ENCODE measurements at places on chromosomes 2 and 18.

- peak; percentile 50 for DNase-seq
Measured at GRCh38 chr2:171523088-171524017, 1.1 kb downstream of the CYBRD1 start.

- no peak for DNase-seq
Measured at GRCh38 chr2:14902953-14903352, 270.4 kb downstream of the LRATD1 start.

GRCh38 chr2:28431741-28432140, 39.1 kb downstream of the FOSL2 start:
- DNase-seq, result no peak

DNA sequence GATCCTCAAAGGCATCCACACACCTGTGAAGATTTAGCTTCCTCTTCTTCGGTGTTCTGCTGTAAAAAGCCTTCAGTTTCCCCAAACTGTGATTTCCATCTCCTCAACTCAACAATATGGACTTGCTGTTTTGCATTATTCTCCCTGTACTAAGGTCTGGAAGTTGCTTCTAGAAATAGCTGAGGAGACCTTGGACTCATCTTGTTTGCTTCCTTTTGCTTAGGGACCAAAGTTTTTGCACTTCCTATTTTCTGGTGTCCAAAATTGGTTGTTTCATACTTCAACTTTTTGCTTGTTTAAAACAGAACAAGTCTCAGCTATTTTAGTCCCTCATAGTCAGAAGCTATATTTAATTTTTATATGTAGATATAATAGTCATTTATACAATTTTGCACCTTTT, 201.9 kb upstream of the COPS8 start:
- no peak for DNase-seq

- peak; percentile 72 for DNase-seq
Measured at GRCh38 chr2:73931531-73932500, 5.1 kb downstream of the DGUOK start.

- DNase-seq, result peak; percentile 39
Measured at GRCh38 chr18:45009756-45010155, 329.1 kb downstream of the SETBP1 start.

- DNase-seq, result no peak
Measured at GRCh38 chr2:68771211-68771751, 36.7 kb downstream of the ARHGAP25 start.

GRCh38 chr18:57469884-57470283, 34.7 kb downstream of the ONECUT2 start:
- peak; percentile 3 for DNase-seq

DNA sequence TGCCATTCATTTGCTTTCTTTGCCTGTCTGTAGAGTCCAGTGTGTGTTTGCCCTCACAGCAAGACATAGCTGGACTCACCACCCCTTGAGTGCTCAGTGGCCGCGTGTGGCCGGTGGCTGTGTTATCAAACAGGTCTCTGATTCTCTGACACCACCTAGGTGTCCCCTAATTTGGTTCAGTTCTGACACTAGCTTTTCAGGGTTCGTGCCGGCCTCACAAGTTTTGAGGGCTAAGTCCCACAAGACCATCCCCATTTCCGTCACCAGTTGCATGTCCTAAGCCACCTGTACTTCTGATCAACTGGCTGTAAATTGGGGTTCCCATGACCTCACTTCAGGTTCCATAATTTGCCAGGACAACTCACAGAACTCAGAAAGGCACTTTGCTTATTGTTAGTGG, 23.5 kb downstream of the NCK2 start:
- DNase-seq, result no peak

GRCh38 chr2:1811258-1811970, 67.1 kb upstream of the PXDN start:
- DNase-seq, result no peak

DNA sequence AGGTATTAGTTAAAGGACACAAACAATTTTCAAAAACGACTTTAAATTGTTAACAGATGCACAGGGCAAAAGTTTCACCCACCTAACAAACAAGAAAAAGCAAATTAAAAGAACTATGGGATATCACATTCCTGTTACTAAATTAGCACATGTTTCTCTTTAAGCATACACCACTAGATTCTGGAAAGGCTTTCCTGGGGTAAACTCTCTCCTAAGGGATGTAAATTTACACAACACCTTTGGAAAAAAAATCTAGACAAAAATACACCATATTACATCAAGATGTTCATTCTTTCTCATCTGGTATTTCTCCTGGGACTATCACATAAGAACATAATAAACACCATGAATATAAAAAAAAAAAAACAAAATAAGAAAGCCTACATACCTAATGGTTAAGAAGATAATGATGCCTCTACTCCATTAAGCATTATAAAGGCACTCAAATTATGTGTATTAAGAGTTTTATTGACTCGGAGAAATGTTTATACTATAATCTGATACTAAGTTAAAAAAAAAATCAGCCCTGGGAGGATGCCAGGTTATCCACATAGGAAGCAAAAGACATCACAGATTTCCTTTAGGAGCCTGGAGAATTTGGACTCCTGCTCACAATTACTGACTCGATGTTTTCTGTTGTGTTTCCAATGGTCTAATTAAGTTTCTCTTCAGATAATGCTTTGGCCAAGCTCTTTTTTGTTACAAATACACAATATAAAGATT, 82.8 kb upstream of the AFF3 start:
- no peak for DNase-seq

DNA sequence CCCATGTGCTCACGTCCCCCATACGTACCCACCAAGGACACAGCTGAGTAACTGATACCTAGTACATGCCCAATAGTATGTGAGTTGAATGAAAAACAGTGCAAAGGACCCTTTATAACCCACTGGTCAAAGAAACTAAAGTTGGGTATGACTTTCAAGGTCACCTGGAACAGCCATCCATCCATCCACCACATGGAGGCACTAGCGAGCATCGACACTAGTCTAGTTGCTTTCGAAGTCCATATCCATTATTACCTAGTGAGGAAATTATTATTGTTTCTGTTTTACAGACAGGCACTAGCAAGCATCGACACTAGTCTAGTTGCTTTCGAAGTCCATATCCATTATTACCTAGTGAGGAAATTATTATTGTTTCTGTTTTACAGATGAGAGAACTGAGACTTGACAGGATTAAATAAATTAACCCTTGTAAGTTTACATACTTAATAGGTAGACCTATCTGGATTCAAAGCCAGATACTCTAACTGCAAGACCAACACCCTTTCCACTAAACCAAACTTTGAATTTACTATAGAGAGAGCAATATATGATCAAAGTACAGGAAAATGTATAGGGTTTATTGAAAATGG, 233.7 kb downstream of the METTL4 start:
- DNase-seq, result peak; percentile 36

- DNase-seq, result no peak
Measured at GRCh38 chr2:159737292-159737916, 25.1 kb downstream of the MARCHF7 start.

GRCh38 chr2:100971221-100971620, 30.9 kb upstream of the RPL31 start:
- no peak for DNase-seq

- no peak for DNase-seq
Measured at GRCh38 chr2:45469314-45470099, 141.6 kb downstream of the SRBD1 start.

DNA sequence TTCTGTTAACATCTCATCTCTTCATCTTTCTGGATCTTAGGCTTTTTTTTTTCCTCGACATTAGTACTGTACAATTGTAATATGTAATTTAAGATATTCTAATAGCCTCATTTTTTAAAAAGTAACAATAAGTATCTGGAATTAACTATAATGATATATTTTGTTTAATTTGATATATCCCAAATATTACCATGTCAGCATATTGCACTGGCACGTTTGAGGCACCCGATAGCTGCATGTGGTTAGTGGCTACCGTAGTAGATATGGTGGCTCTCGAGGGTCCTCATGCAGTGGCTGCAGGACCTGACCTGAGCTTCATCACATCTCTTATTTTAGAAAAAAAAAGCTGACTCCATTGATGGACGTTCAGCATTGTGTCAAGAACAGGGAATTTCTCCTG, 371.9 kb downstream of the DPP10 start:
- DNase-seq, result no peak

- DNase-seq, result peak; percentile 49
Measured at GRCh38 chr2:231800493-231801091, 14.3 kb downstream of the COPS7B start.

DNA sequence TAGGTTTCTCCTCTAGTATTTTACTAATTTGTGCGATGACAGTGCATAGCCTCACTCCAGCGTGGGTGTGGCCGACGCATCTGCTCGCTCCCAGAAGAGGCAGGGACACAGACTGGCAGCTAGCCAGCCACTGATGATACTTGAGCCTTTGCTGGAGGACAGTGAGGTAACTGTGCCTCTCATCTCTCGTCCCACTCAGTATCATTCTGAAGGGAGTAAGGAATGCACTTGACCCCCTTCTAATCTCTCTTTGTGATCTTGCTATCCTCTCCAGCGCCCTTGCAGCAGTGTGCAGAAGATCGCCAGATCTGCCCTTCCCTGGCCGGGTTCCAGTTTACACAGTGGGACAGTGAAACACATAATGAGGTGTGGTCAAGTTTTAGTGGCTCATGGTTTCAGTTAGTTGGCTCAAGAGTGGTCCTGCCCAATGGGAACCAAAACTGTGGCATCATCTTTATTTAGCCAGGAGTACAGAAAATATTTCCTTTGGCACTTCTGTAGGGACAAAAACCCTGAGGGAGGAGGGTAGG, 17.5 kb downstream of the NCAPH start:
- peak; percentile 25 for DNase-seq

DNA sequence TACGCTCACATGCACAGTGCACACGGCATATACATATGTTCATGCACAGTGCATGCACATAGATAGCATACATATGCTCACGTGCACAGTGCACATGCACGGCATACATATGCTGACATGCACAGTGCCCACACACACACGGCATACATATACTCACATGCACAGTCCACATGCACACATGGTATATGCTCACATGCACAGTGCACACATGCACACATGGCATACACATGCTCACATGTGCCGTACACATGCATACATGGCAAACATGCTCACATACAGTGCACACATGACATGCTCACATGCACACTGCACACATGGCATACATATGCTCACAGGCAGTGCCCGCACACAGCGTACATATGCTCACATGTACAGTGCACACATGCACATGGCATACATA, 97.7 kb upstream of the CTDP1 start:
- DNase-seq, result no peak

GRCh38 chr2:151379169-151379568, 21.8 kb downstream of the TNFAIP6 start:
- no peak for DNase-seq

GRCh38 chr18:49843131-49843530, 29.8 kb upstream of the ACAA2 start:
- no peak for DNase-seq

GRCh38 chr2:134976074-134976702, 57.6 kb downstream of the CCNT2 start:
- DNase-seq, result no peak

DNA sequence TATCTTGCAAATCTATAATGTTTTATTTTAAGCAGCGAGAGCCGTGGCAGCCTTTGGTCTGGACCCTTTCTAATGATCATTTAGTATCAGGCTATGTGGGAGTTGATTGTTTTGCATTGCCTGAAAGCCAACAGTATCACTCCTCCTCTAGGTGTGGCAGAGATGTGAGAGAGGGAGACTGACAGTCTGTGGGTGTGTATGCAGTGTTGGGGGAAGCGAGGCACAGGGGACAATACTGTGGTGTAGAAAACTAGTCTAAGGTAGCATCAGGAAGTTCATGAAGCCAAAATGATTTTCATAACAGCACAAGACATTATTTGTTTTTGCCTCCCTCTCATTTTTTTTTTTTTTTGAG, 13.4 kb upstream of the IL37 start:
- DNase-seq, result no peak

- DNase-seq, result no peak
Measured at GRCh38 chr18:62558015-62558663, 35.3 kb downstream of the ZCCHC2 start.

DNA sequence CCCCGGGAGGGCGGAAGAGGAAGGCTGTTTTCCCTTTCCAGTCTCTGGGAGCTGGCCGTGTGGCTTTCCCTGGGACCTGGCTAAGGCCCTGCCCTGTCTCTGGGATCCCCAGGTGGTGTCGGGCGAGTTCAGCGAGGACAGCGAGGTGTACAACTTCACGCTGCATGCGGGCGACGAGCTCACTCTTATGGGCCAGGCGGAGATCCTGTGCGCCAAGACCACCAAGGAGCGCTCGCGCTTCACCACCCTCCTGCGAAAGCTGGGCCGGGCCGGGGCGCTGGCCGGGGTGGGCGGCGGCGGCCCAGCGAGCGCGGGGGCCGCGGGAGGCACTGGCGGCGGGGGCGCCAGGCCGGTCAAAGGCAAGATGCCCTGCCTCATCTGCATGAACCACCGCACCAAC, 11.2 kb downstream of the GAREM2 start:
- DNase-seq, result no peak

- no peak for DNase-seq
Measured at GRCh38 chr2:9262671-9263171, 56.1 kb downstream of the ASAP2 start.

- DNase-seq, result no peak
Measured at GRCh38 chr2:238974081-238974480, 126.2 kb downstream of the TWIST2 start.

- DNase-seq, result no peak
Measured at GRCh38 chr2:202039278-202040078, 5.8 kb downstream of the FZD7 start.

- DNase-seq, result no peak
Measured at GRCh38 chr2:211045025-211045424, 488.6 kb downstream of the CPS1 start.

DNA sequence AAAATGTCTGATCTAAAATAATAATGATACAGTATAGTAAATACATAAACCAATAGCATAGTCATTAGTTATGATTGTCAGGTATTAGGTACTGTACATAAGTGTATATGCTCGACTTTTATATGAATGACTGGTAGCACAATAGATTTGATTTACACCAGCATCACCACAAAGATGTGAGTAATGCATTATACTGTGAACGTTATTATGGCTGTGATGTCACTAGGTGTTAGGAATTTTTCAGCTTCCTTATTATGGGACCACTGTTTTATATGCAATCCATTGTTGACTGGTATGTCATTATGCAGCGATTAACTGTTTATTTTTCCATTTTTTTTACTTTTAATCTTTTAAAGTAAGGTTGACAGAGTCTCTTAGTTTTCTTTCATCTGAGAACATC, 23.7 kb downstream of the ATP9B start:
- peak; percentile 20 for DNase-seq

DNA sequence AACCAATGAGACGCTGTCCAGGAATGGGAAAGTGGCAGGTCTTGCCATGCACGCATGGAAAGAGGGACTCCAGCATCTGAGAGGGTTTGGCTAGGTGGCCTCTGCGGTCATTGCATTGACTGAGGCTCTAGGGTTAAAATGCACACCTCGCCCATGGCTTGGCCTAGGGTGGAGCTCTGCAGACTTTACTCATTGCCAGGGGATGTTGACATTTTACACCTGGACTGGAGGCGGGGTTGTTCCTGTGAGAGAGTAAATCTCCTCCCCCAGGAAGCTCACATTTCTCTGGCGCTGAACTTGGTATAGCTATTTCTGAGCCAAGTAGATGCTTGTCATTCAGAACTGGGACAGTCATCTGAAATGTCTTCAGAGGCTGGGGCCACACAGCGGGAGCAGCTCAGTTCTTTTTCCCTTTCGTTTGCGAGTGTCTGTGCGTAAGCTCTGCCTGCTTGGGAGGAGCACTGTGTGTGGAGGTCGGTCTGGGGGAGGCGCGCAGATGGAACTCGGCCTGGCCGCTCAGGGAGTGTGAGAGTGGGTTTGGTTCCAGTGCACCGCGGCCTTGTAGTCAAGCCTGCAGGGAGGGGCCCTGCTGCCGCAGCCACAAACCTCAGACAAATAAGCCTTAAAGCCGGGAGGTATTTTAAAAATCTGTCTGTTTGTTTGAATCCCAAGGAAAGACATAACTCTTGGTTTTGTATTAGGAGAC, 76.5 kb downstream of the LPIN1 start:
- peak; percentile 6 for DNase-seq
